ENCODE measurements at places on chromosomes 16 and 17.

DNA sequence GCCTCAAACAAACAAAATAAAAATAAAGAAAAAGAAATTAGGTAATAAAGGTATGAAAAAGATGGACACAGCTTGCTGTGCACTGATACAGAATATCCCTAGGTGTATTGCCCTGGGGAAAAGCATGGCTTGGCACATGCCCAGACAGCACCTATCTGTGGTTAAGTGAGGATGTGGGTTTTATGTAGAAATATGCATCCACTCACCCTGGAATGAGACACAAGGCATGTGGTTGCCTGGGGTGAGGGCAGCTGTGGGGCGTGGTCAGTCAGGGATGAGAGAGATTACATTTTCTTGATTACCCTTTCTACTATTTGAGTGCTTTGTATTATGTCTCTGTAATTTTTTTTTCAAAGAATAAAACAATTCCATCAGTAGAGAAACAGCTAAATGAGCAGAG, 6.9 kb downstream of the PLLP start:
- DNase-seq: no peak

GRCh38 chr16:67260426-67261063, 11.8 kb downstream of the SLC9A5 start:
- no peak for DNase-seq

- DNase-seq: no peak
These were observed 8.2 kb downstream of the CENPX start for GRCh38 chr17:82014432-82014831.

DNA sequence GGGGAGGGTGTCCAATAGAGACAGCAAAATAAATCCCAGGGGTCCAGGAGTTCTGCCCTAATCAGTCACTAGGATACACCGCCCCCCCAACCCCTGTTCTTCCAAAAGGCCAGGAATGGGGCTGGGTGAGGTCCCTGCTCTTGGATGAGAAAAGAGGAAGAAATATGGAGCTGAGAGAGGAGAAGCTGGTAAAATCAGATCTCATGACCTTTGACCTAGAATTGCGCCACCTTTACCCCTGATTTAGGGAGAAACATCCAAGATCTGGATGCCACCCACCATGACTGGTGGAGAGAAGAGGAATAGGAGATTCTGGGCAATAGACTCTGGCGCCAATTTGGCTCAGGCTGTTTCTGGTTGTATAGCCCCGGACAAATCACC, 707 bp upstream of the CACNB1 start:
- no peak for DNase-seq

DNA sequence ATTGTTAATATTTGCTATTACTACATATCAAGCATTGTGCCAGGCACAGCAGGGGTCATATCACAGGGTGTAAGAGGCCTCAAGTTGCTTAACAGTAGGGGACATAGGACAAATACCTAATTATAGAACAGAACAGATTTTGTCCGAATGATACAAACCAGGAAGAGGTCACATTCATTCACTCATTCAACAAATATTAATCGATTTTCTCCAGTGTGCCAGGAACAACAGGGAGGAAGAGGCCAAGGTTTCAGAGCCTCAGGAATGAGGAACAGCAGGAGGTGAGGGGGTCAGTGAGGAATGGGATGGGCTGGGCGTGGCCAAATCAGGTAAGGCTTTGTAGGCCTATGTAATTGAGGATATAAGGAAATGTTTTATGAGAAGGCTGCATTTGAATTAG, 11.2 kb upstream of the CHST4 start:
- no peak for DNase-seq

GRCh38 chr17:67160791-67161190, 84.2 kb downstream of the HELZ start:
- no peak for DNase-seq

DNA sequence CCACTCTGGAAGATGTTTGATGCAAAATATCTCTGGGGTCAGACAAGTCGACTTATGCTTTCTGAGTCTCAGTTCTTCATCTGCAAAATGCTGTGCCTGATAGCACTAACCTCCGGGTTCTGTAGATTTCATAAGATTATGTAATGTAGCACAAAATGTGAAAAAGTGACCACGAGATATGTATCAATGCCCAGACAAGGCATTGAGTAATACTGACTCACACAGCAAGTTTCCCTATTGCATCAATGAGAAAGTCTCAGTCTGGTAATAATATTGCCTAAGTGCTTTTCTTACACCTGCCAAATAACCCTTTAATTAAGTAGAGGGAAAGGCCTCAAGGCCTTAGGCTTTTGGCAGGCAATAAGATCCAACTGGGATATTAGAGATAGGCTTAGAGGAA, 41.4 kb upstream of the MMP2 start:
- no peak for DNase-seq

- DNase-seq: no peak
These were observed 7.1 kb upstream of the BAHCC1 start for GRCh38 chr17:81388091-81388611.

GRCh38 chr17:71899317-71899716, 221.5 kb upstream of the SOX9 start:
- DNase-seq: no peak

GRCh38 chr16:80355335-80355734, 185.5 kb upstream of the DYNLRB2 start:
- DNase-seq: no peak

DNA sequence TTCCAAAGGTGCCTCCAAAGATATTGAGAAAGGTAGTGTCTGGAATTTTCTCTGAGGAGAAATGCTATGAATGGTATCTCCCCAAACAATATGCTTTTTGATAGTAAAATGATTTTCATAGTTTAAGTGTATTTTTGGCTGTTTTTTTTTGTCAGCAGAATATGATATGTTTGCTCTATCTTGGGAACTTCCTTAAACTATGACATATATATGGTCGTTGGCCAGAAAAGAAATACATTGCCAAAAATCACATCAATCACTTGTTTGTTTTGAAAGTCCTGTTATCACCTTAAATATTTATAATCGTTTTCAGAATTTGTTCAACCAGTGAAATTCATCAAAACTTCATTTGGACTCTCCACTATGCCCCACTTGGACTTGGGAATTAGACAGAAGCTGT, 816.9 kb downstream of the CDH11 start:
- DNase-seq: no peak

DNA sequence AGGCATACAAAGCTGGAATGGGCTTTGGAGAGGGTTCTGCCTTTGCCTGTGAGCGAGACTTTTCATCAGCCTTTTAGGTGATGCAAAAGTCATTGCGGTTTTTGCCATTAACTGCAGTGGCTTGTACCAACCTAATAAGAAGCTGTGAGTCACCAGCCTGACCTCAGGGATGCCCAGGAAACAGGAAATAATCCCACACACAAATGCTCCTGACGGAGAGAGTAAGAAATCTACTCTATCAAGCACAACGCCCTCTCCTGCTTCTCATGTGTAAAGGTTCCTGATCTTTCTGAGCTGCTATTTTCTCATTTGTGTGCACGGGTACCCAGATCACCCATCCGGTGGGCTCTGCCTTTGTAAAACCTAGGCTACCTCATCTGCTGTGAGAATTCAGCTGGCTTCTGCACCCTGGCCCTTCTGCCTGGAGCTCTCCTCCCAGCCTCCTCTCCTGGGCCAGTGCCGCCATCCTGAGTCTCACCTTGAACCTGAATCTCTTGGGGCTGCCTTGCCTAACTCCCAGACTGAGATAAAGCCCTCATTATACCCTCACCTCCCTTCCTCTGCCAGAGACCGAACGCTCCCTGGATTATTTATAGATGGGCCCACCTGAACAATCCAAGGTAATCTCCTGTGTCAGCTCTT, 299.7 kb downstream of the C16orf95 start:
- no peak for DNase-seq

GRCh38 chr17:75576661-75577060, 10.9 kb upstream of the MYO15B start:
- DNase-seq: no peak

- no peak for DNase-seq
These were observed 59.0 kb upstream of the TNRC6C start for GRCh38 chr17:77899498-77899897.

DNA sequence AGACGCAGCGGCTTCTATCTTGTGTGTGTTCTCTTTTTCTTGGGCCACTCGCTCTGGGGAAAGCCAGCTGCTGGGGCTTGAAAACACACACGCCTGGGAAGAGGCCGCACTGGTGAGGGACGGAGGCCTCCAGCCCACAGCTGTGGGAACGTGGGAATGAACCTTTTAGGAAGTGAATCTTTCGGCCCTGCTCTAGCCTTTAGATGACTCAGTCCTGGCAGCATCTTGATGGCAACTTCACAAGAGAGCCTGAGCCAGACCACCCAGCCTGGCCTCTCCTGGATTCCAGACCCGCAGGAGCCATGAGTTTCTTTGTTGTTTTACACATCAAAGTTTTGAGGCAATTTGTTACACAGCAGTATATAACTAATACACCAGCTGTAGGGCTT, 2.2 kb upstream of the PDPK1 start:
- peak; percentile 77 for DNase-seq

DNA sequence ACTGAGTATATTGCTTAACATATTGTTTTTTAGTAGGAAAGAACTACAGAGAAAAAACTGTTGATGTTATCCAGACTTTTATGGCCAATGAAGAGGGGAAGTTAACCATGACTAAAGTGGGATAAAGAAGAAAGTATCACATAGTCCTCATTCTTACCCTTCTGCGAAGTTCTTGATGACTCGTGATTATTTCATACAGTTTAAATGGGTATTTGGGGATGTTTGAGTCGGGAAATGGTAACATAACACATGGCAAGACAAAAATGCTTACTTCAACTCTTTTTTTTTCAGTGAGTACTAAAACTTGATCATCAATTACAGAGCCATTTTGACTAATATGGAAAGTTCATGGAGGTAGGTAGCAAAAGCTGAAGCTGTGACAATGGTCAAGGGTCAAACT, 4.9 kb downstream of the POLG2 start:
- no peak for DNase-seq

- no peak for DNase-seq
These were observed 14.3 kb upstream of the HS3ST3A1 start for GRCh38 chr17:13616031-13616430.

DNA sequence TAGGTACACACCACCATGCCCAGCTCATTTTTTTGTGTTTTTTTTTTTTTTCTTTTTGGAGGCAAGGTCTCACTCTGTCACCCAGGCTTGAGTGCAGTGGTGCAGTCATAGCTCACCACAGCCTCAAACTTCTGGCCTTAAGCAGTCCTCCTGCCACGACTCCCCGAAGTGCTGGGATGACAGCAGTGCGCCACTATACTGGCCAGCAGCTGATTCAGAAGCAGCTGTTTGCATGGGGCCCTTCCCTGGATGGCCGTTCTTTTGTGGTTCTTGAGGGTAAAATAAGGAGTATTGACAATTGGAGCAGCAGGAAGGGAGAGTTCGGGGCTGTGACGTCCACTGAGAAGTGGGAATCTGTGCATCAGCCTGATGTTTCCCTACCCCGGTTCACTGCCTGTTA, 41.6 kb downstream of the KIAA0513 start:
- no peak for DNase-seq

- no peak for DNase-seq
These were observed 212.2 kb upstream of the FOXF1 start for GRCh38 chr16:86297866-86298757.

GRCh38 chr17:44304651-44305050, 3.8 kb upstream of the RUNDC3A start:
- no peak for DNase-seq

DNA sequence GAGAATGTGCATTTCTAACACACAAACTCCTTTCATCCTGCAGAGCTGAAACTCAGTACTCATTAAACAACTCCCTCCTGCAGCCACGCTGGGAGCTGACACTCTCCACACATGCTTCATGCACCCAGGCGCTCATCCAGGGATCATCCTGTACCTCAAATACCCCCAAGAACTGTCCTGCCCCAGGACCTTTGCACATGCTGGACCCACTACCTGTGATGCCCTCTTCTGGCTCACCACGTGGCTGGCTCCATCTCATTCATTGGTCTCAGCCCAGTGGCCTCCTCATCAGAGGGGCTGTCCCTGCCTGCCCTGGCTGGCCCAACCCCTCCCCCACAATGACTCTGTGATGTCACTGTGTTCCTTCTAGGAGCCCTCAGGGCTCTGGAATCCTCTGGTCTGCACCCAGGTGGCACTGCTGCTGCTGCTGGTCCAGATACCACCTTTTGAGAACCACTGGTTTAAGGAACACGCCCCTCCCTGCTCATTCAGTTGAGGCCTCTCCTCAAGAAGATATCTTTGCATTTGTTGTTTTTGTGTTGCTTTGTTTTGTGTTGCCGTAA, 160.9 kb upstream of the FOXF1 start:
- no peak for DNase-seq

DNA sequence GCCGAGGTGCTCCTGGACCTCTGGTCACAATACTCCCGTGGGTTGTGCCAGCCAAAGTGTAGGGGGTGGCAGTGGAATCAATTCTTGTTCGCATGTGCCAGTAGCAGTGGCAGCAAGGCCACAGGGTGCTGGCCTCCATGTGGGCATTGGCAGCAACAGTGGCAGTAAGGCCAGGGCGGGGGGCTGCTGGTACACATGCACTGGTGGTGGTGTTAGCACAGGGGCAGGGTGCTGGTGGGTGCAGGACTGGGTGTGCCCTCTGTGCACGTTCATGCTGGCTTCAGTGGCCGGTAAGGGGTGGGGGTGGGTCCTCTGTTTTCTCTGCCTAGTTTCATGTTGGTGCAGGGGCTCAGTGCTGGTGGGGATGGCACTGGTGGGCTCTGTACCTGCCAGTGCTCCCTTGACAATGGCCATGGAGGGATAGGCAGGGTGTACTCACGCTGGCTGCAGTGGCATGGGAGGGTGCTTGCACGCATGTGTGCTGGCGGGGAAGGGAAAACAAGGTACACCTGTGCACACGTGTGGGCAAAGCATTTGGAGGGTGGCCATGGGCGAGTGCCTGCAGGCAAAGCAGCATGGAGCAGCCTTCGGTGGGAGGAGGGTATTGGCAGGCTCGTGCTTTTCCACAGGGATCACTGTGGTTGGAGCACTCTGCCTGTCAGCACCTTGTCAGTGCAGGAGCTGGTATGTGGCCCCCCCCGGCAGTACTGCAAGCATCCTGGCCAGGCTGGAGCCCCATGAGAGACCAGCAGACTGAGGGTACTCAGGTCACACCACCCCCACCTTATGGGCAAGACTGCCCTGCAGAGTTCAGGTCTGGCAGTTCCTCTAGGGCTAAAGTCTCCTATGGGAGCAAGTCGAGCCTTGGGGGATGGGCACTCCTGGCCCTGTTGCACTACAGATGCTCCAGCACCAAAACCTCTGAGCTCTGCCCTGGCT, 35.8 kb downstream of the NF1 start:
- no peak for DNase-seq

GRCh38 chr17:17822189-17822588, 14.6 kb downstream of the SREBF1 start:
- no peak for DNase-seq

GRCh38 chr17:29592850-29593551, at the start of gene ANKRD13B:
Gene ANKRD13B, plus strand, starts transcription at chr17:29593132. Its CDS starts 490 bp downstream, at chr17:29593622.
- no peak for DNase-seq
